ENCODE measurements at places on chromosomes 3 and 15.

- peak; percentile 31 for DNase-seq
Measured at GRCh38 chr15:32743411-32744140, 25.8 kb downstream of the GREM1 start.

DNA sequence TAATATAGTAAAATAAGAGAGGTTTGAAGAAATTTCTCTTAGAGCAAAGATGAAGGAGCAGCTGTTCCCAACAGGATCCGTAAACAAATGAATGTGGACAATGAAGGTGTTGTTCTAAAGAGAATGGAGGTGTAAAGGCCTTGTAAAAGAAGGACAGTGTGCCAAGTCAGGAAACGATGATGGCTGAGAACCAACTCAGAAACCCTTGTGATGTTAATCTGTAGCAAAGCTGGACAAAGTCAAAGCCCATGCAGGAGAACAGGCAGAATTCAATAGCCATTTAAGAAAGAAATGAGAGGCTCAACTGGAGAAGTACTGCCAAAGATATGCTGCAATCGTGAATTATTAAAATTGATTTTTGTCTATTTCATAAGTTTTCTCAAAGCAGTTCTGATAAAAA, 192.2 kb downstream of the MBNL1 start:
- DNase-seq: no peak

- DNase-seq: no peak
Measured at GRCh38 chr15:96304839-96305238, 25.7 kb upstream of the NR2F2 start.

DNA sequence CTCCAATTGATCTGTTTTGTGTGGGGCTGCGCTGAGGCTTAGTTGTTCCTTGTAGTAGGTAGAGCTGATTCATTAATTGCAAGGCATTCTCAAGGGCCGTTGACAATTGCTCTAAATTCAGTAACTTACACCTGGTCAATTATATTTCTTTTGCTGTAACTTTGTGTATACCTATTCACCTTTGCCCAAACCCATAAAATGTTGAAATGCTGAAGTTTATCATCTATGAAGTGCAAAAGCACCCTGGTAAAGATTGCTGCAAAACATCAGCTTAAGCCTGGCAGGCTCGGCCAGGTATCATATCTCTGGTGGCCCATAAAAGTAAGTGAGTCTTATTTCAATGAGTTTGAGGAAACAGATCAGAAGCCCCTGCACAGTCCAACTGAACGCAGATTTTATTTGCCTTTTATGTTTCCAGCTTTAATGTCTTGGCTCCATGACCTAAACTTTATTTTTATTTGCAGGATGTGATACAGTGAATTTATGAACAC, 203.6 kb upstream of the SLCO3A1 start:
- DNase-seq: no peak

DNA sequence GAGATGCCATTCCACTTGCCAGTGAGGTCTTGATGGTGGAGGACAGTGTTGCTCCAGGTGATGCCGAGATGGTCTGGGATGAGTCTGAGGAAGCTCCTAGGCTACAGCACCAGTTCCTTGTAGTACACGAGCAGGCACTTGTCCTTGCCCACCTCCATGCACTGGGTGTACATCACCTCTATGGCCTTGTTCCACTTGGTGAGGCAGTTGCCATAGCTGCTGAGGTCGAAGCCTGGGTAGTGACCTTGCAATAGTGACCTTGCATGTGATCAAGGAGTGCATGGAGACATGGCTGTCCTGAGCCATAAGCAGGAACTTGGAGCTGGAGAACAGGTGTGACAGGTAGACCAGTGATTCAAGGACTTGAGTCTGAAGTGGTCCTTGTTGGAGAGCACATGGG, 47.6 kb downstream of the CDIN1 start:
- no peak for DNase-seq
